ENCODE measurements at places on chromosomes 5 and 9.

DNA sequence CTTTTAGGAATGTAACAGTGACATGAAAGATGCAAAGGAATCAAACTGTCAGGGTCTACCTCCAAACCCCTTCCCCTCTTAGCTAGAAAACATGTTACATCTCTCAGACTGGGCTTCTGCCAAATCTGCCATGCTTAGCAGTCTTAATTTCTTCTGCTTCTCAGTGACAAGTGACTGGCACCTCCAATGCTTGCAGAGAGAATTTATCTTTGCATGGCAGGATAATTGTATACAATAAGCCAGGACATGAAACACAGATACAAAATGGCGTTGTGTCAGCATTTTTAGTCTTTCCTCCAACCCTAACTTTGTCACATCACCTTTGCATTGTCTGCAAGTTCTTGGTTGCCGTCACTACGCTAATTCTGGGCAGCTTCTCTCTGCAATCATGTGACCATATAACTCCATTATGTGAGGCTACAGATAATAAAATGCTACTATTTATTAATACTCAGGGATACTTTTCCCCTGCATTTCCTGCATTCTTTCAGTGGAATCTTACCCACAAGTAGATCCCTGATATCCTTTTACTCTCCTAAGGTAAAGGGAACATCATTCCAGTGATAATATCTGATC is 89.8 kb downstream of the PLCXD3 start:
- no peak for DNase-seq

DNA sequence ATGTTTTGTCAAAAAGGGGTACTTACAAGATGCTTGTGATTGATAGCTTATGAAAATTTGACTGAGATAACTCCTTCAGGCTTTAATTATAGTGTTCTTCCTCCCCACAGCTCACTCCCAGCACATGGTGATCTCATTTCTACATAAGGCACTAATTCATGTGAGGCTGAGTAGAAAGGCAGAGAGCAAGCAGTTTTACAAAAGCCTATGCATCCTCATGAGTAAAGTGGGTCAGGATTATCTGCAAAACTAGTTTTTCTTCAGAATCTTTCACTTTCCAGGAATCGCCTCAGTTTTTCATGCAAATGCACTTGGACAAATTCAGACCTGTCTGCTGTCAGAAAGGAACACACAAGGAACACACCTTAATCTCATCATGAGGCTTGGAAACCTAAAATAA is 92.1 kb upstream of the FBN2 start:
- DNase-seq = no peak

- DNase-seq = no peak
These were observed 203.1 kb upstream of the EFNA5 start for GRCh38 chr5:107873877-107874276.

- DNase-seq = no peak
These were observed 43.9 kb downstream of the P4HA2 start for GRCh38 chr5:132183723-132184122.

DNA sequence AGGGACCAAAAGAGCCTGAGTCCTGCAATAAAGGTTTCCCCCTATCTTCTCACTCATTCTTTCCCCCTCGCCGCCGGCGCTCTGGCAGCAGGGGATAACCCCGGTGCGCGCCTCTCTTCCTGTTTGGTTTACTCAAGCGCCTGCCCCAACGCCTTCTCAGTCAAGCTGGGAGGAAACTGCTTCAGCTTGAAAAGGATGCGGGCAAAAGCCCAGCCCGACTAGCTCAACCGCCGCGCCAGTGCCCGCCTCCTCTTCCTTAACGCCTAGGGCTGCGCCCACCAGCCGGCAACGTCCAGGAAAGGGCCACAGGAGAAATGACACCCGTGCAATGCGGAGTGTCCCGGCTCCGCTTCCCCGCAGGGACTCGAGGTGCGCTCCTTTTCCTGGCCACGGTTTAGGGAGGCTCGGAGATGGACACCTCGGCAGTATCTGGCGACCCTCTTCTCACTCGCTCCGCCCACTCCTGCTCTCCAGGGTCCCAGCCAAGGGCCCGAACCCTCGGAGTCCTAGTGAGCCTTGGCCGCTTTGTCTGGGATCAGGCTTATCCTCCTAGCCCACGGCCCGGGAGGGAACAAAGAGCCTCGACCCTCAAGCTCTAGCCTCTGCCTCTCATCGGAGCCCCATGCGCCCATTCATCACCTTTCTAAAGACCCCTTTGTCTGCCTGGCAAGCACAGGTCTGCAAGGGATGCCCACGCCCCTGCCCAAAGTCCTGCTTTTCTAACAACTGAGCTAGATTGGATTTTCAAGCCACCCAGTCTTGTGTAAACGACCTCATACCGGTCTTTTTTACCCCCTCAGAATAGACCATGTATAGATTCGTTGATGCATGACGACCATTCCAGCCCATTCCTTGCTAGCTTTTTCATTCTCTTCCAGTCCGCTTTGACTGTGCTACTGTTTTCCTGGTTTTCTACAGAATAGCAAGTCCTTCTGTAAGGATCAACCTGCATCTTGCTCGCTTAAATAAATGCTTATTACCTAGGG is 2.0 kb downstream of the ST8SIA4 start:
- DNase-seq = peak; percentile 74

- peak; percentile 72 for DNase-seq
These were observed 739 bp downstream of the CARD9 start for GRCh38 chr9:136372561-136373299.

DNA sequence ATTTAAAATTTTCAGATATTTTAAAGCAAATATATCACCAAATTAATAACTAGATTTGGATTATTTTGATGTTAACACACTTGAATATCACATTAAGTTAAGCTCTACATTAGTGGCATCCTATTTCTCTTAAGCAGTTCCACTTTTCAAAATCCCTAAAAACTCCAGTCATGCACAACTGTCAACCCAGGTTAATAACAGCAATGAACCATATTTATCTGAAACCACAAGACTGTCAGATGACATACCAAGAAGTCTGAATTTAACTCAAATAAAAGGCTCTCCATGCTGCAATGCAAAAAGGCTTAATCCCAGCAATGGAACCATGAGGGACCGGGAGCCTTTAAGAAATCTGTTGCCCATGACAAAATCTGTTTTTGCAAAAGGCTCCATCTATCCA is 27.5 kb downstream of the FNIP1 start:
- DNase-seq = no peak

DNA sequence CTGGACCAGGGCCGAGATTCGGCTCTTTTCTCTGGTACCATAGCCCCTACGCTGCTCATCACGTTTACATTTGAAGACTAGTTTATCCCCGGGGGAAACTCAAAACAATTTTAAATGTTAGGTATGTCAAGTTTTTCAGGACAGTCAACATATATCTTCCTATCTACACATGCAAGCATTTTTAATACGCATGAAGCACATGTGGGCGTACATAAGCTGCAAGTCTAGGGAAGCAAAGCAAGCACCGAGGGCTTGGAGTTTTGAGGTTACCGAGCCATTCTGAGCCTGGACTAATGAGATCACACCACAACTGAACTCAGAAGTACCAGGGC is 154.4 kb downstream of the AUH start:
- no peak for DNase-seq

DNA sequence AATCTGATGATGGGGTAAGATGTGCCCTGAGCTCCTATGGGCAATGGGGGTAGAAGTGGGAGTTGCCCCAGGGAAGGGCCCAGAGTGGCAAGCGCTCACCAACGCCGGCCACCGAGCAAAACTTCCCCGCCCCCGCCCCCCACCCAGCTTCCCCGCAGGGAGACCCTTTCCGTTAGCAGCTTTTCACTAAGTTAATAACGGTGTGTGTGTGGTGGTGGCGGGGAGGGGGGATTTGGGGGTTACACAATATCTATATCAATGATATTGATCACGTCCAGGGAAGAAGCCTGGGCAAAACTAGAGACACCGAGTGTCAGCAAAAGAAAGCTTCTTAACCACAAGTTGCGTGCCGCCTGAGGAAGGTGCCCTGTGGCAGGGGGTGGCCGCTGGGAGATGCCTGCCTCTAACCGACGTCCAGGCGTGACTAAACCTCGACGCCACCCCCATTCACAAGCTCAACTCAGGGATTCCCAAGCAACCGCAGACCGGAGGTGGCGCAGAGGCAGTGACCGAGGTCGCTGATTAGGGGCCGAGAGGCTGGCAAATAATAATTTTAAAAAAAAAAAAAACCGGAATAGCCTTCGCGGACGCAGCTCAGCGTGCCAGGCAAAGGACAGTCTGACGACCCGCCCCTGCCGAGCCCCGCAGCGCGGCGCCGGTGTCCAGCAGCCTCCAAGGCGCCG is 222.6 kb downstream of the MEF2C start:
- peak; percentile 61 for DNase-seq

- DNase-seq = no peak
These were observed 21.7 kb downstream of the ABO start for GRCh38 chr9:133253268-133253667.

- DNase-seq = no peak
These were observed 279.3 kb upstream of the ANKRD55 start for GRCh38 chr5:56512313-56512996.

GRCh38 chr5:43354774-43355173 is 41.6 kb upstream of the HMGCS1 start:
- no peak for DNase-seq
